Progenitor cell of endocrine pancreas (in vitro differentiated cells): ENCODE measurements at places on chromosomes 5 and 9. TPM values are rescaled to one million over a fixed set of nuclear protein-coding genes. Genes with fewer than 3 reads are reported as not detected.

DNA sequence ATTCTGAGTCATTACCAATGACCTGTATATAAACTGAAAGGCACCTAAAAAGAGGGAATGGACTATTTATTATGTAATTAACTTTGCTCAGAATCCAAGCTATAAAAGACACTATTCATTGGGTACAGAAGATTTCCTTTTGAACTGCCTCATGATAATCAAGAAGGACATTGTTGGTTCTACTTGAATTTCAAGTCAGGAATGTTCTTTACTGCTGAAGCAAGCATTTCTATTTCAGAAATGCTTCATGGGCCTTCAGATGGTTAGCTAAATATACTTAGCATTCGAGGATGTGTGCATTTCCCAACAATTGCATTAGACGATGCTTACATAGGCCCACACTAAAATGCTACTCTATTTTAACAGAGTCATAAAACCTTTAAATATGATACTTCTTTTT is 658.2 kb upstream of the DMAC1 start:
- H3K27ac ChIP-seq: no peak overlapping the region
- no peak overlapping the region for H3K4me3 ChIP-seq
- H3K36me3 ChIP-seq: peaks cover 11% of the 10 kb centered on the region

DNA sequence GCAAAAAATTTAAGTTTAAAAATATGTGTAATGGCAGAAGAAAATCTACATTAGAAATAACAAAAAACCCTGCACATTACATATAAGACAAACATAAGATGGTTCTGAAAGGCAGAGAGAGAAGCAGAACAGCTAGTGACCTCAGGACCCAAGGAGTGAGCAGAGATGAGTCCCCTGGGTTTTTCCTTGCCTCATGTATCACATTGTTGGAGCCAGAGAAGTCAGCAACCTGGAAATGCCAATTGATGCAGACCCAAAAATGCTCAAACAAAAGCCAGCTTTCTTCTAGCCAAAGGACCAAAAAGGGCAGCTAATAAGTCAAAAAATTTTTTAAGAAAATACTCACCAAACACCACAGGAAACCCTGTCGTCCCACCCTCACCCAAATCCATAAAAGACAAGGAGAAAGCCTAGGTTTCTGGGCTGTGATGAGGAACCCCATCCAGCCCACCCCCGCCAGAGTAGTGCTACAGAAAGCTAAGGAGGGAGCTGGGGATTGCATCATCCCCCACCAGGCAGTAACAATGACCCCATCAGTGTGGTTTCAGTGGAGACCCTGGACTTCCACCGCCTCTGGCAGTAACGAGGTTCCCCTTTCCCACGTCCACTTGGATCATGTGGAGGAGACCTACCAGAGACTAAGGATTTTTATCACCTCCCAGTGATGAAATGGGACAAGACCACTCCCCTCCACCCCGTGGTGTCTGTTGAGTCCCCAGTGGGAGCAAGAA is 17.6 kb downstream of the DENND1A start:
- H3K36me3 ChIP-seq: peaks cover 11% of the 10 kb centered on the region
- no peak for DNase-seq
- H3K27me3 ChIP-seq: no peaks in the 10 kb centered on the region
- no peaks in the 10 kb centered on the region for H3K4me1 ChIP-seq
- no peak overlapping the region for H3K4me3 ChIP-seq

DNA sequence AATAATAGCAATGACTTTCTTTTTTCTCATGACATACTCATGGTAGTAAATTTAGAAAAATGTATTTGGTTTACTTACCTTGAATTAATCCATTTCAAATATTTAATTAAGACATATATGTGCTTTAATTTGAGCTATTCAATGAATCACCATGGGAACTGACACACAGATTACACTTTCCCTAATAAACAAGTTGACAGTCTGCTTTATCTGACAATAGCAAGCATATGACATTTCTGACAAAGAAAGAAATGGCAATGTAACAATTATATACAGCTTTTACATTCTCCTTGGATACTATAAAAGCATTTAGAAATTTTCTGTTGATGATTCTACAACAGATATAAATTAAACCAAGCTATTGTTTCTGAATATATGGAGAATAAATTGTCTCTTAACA is 382.5 kb downstream of the CYLC2 start:
- DNase-seq: no peak
- H3K27ac ChIP-seq: no peak overlapping the region
- H3K4me1 ChIP-seq: no peaks in the 10 kb centered on the region
- no peaks in the 10 kb centered on the region for H3K27me3 ChIP-seq
- H3K4me3 ChIP-seq: no peak overlapping the region

The HACD4 gene
- total RNA-seq: 0.72 and 0.80 TPM in 2 replicates
